ENCODE measurements at places on chromosomes 3 and 15. TPM values are rescaled to one million over a fixed set of nuclear protein-coding genes. Genes with fewer than 3 reads are reported as not detected.
A peak's percentile ranks its signal among the peaks of the same experiment; 100 is the strongest.

GRCh38 chr3:129911261-129911861 is 17.9 kb upstream of the TMCC1 start:
- DNase-seq, result no peak

The HAUS2 gene
- 41.4 TPM for total RNA-seq

The TMEM108 gene
- not detected for total RNA-seq

- peak; percentile 16 for DNase-seq
Observed at GRCh38 chr15:33201491-33202231, 7.1 kb upstream of the FMN1 start.

The MME gene
- total RNA-seq, result 50.4 TPM

DNA sequence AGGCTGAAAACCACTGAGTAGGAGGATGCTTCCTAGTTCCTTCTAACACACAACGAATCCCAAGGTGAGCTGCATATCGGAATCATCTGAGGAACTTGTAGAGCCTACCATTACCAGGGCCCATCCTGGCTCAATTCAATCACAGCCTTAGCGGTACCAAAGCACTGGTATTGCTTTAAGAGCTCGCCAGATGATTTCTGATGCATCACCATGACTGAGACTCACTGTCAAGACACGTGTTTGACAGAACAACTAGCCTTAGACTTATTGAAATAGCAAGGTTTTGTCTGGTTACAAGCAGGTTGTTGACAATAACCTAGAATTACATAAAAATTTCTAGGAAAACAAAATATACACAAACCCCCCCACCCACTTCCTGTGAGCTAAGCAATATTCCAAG is 68.5 kb downstream of the CBLB start:
- no peak for DNase-seq

The C3orf85 gene
- total RNA-seq, result not detected

The MESP2 gene
- total RNA-seq, result 2.9 TPM

DNA sequence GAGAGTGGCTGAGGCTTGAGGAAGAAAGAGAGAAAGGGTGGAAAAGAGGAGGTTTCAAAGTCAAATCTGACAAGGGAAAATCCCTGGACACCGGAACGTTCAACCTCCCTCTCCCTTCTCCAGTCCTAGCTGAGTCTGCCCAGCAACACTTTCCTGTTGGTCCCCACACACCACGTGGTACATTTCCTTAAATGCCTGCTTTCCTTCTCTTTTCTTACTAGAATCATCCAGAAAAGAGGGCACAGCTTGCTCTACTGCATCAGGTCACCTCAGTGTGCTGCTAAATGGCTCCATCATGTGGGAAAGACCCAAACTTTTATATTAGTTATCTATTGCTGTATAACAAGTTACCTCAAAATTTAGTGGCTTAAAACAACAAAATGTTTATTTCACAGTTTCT is 181.2 kb downstream of the NECTIN3 start:
- peak; percentile 57 for DNase-seq

DNA sequence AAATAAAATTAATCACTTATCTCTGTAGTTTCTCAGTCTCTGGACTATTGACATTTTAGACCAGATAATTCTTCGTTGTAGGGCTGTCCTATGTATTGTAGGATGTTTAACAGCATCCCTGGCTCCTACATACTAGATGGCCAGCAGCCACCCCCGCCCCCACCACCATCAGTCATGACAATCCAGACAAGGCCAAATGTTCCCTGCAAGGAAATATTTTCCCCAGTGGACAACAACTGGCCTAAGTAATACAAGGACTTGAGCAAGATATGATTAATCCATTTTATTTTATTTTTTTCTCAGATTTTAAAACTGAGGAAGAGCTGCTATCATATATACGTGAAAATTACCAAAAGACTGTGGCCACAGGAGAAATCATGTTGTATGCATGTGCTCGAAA is 23.8 kb downstream of the TICRR start:
- DNase-seq, result no peak

DNA sequence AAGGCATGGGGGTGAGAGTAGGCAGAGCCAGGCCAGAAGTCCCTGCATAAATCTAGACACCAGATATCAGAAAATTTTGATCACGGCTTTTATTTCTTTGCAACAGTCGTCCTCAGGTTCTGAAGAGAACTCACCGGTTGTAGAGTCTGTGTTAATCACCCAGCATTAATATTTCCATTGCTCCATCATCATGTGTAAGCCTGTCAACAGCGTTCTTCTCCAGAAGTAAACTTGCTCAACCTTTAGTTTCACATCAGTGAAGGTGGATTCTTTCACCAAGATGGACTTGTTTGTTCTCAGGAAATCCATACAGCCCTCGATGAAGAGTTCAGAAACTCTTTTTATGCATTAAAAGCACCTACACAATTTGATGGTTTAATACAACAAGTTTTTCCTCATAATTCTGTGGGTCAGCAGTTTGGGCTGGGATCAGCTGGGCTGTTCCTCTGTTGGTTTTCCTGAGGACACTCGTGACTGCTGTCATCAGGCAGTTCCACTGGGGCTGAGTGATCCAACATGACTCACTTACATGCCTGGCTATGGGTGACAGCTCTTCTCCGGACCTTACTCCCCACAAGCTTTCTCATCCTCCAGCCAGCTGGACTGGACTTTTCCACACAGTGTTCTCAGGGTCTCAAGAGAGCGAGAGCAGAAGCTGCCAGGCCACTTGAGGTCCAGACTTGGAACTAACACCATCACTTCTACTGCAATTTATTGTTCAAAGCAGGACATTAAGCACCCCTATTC is 303.4 kb downstream of the ZNF621 start:
- DNase-seq, result no peak

DNA sequence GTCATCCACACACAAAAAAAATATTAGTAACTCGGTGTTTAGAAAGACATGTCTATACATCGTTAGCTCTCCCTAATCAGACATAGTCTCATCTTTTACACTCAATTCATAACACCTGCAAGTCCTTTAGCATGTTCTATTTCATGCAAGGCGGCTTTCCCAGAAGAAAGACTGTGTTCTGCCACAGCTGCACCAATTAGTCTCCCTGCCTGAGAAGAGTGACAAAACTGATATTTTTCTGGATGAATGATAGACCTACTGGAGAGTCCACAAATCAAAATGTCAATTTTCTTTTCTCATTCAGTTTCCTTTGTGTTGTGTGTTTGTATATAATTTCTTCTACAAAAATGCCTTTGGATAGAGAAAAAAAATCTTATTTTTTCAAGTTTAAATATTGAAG is 435.8 kb upstream of the EPHA3 start:
- no peak for DNase-seq

The PLA2G4F gene
- not detected for total RNA-seq

- peak; percentile 52 for DNase-seq
Observed at GRCh38 chr3:122754929-122755328, 38.7 kb downstream of the HSPBAP1 start.

GRCh38 chr15:96181873-96182301 is 148.6 kb upstream of the NR2F2 start:
- peak; percentile 96 for DNase-seq

The OXTR gene
- 6.1 TPM for total RNA-seq

DNA sequence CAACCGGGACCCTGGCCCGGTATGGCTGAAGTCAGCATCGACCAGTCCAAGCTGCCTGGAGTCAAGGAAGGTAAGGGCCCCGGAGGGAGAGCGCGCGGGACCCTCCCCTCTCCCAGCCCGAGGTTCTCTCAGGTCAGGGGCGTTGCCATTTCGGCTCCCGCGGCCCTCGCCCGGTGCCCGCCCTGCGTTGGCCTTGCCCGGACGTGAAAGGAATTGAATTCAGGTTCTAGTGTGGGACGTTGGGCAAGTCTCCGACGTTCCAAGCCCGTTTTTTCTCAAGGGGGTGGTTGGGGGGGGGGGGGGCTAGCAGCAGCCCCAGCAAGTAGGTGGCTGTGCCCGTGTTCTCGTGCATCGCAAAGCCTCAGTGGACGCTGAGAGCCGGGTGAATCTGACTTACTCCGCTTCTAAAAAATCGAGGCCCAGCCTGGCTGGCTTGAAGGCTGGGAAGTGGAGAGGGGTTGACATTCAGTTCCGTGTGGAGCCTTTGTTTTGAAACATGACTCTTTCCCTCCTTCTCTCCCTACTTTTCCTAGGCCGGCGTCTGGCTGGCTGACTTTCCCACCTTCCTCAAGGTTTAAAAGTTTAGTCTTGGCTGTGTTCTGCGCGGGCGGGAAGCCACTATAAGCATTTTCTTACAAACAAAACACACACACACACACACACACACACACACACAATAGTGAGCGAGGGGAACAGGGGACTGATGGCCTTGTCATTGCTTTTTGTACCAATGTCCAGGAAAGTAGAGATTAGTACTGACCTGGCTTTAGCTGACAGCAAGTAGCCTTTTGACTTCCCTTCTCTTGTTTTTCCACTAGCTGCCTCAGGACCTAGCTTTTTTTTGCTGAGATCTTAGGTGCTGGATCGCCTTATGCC is at the start of gene UTS2B:
TSS of gene UTS2B (minus strand) at position 873 of the 876 bp plus-strand sequence. CDS start 48,337 bp downstream, outside the sequence.
- peak; percentile 70 for DNase-seq

The FBLN2 gene
- 452 TPM for total RNA-seq

DNA sequence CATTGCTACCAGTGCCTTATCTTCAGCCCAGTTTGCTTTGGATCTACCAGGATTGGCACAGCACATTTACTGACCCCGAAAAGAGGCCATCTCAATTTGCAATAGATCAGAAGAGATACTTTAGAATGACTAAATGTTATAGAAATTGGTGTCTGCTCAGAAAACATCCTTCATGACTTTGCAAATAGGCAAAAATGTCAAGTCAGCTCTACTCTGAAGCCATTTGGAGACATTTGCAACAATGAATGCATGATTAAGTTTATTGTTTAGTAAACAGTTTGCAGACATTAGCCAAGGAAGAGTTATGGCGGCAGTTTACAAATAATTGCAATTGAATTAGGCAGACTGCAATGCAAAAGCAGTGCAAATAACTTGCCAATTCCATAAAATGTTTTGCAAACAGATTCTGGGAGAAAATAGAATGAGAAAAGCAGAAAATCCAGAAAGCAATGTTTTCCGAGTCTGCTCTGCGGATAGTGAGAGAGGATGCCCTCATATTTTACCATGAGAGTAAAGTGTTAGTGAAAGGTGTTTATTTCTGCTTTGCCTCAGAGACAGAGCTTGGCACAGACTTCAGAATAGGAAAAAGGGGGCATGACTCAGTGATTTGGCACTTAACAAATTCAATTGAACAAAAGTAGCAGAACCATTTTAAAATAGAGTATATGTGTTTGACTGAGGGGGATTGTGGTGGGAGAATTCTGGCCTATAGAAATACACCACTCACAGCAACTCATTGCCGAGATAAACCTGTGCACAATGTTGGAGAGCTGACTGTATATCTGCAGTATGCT is 334.9 kb upstream of the NR2F2 start:
- DNase-seq, result peak; percentile 27

- peak; percentile 16 for DNase-seq
Observed at GRCh38 chr15:31977812-31978661, 52.3 kb upstream of the CHRNA7 start.

DNA sequence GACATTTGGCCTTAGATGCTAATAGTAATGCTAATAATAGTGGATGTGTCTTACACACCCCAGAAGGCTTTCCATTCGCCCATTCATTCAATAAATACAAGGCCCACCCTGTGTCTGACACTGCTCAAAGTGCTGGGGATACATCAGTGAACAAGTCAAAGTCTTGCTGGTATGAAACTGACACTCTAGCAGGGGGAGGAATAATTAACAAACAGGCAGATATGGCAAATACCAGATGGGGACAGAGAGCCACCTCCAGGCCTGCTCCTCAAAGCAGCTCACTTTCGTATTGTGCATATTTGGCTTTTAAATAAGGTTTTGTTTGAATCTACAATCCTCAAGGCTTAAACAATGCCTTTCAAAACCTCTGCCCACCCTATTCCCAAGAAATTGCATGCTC is 28.3 kb upstream of the LYZL4 start:
- no peak for DNase-seq

The RASGRF1 gene
- not detected for total RNA-seq

DNA sequence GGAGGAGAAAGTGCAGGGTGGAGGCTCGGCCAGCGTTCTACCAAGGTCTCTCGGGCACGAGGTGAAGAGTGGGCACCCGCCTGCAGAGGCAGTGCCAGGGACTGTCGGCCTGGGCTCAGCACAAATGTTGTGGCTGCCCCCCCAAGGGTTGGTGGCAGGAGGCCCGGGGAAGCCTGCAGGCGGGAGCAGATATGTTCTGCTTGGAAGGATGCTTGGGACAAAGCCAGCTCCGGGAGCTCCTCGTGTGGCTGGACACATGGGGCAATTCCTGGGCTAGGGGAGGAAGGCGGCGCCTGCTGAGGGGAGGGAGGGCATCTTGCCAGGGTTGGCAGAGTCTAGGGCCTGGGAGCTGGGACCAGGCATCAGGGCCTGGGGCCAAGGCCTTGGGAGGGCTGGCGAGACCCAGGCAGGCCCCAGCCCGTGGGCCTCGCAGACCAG is 30.4 kb upstream of the FBLN2 start:
- peak; percentile 77 for DNase-seq

The MST1R gene
- total RNA-seq, result 1.3 TPM

Data from fibroblast of the aortic adventitia (primary cell).